Right kidney (tissue), 9 donors: ENCODE measurements at places on chromosomes 2 and 18.

- DNase-seq: no peak
These were observed 1.4 kb downstream of the TOGARAM2 start for GRCh38 chr2:28982381-28982950.

DNA sequence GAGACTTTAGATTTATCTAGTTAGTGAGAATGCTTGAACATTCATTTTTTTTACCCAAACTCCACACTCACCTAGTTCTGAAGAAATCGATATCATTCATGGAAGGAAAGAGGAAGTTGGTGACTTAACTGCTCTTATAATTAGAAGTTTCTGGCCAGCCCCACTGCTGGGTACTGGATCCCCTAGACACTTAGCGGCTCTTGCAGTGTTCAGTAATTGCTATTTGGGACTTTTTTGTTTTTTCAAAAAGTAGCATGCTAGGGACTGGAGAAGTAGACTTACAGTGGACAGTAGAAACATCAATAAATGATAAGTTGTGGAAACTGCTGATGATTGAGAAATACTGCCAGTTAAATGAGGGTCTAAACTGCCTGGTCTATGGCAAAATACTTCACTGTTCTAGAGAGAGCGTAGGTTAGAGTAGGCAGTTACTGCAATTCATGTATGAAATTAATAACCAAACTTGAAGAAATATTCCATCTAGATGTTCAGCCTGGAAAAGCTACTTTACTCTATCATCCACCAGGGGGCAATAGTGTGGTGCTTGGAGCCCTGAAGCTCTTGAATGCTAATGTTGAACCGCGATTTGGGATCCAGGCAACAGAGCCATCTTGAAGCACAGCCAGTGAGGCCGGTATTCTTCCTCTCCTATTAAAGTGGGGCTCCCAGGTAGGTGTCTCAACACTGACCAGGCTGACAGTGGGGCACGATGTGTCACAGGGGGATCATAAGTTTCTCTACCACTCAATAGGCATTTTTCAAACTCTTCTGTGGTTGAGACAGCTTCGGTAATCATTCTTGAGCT is 146.1 kb upstream of the SESTD1 start:
- peak; percentile 19 for DNase-seq

DNA sequence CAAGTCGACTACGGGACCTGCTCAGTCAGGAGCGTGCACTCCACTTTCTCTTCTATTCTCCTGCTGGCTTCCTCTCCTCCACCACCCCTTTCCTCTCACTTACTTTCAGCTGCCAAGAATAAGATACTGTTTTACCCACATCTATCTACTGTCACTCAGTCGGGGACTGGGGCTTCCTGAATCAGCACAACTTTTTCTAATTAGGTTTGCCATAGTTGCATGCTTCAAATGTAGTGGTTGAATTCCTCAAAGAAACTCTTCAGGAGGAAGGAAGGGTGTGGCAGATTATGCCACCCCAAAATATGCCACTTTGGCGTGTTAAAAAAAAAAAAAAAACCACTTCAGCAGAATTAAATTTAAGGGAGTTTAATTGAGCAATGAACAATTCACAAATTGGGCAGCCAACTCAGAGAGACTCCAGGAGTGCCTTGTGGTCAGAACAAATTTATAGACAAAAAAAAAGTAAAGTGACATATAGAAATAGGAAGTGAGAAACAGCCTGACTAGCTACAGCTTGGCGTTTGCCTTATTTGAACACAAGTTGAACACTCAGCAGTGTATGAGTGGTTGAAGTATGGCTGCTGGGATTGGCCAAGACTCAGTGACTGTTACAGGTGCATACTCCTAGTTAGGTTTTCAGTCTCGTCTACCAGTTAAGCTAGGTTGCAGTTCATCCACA is 32.5 kb upstream of the RMDN2 start:
- DNase-seq: no peak

DNA sequence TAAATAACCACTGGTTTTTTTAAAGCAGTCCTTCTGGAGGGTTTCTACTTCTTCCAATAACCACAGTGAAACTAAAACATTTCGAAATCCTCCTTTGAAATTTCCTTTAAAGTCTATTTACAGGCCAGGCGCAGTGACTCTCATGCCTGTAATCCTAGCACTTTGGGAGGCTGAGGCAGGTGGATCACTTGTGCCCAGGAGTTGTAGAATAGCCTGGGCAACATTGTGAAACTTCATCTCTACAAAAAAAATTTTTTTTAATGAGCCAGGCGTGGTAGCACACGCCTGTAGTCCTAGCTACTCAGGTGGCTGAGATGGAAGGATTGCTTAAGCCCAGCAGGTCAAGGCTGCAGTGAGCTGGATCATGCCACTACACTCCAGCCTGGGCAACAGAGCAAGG is 15.2 kb downstream of the KIDINS220 start:
- DNase-seq: no peak
